Fibroblast of lung (primary cell): ENCODE measurements at places on chromosomes 4 and X. TPM values are rescaled to one million over a fixed set of nuclear protein-coding genes. Genes with fewer than 3 reads are reported as not detected.

Gene DMP1
- not detected in 2 replicates for total RNA-seq

Gene GLOD5
- not detected in 2 replicates for total RNA-seq

DNA sequence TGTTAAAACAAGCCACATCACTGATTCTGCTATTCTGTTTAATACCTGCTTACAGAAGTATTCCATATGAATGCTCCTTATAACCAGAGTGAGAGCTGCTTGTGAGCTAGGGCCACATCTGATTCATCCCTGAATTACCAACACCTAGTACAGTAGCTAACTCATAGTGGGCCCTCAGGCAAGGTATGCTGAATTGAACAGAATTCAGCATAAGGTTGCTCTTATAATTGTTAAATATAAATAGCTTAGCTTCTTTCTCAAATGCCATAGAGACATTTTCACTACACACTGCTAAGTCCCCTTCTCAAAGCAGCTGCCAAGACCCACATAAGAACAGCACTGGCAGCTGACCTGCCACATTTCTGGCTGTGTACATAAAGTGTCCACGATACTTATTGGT is 27.0 kb upstream of the MCF2 start:
- no peak overlapping the region for H3K27ac ChIP-seq
- H3K27me3 ChIP-seq, result no peaks in the 10 kb centered on the region
- H3K36me3 ChIP-seq, result no peaks in the 10 kb centered on the region
- no peak overlapping the region for H3K4me3 ChIP-seq

GRCh38 chr4:126794363-126794762 is 838.4 kb upstream of the INTU start:
- peaks cover 3% of the 10 kb centered on the region for H3K4me1 ChIP-seq
- no peak overlapping the region for H3K4me3 ChIP-seq
- H3K36me3 ChIP-seq, result no peaks in the 10 kb centered on the region
- no peaks in the 10 kb centered on the region for H3K27me3 ChIP-seq
- H3K27ac ChIP-seq, result no peak overlapping the region

Gene SSX2B
- total RNA-seq, result not detected in 2 replicates

DNA sequence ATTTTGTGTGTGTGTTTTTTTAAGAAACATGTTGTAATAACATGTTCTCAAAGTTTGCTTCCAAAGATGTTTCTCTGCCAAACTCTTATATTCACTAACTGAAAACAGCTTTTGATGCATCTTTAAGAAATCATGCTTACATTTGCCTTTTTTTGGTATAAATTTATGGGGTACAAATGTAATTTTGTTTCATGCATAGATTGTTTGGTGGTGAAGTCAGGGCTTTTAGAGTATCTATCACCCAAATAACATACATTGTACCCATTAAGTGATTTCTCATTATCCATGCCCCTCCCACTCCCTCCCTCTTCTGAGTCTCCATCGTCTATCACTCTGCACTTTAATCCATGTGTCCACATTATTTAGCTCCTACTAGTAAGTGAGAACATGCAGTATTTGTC is 30.8 kb downstream of the SPINK2 start:
- H3K36me3 ChIP-seq, result no peaks in the 10 kb centered on the region
- no peaks in the 10 kb centered on the region for H3K4me1 ChIP-seq
- no peak for DNase-seq
- H3K27me3 ChIP-seq, result no peaks in the 10 kb centered on the region
- no peak overlapping the region for H3K4me3 ChIP-seq
- H3K27ac ChIP-seq, result no peak overlapping the region

- no peak overlapping the region for H3K4me3 ChIP-seq
- no peak overlapping the region for H3K27ac ChIP-seq
- no peak for DNase-seq
- H3K27me3 ChIP-seq, result no peaks in the 10 kb centered on the region
These were observed 292.7 kb downstream of the FBXW7 start for GRCh38 chr4:152243206-152243605.

GRCh38 chr4:109473824-109474223 is 40.2 kb downstream of the SEC24B start:
- DNase-seq, result no peak
- no peaks in the 10 kb centered on the region for H3K27me3 ChIP-seq
- no peak overlapping the region for H3K4me3 ChIP-seq
- H3K36me3 ChIP-seq, result no peaks in the 10 kb centered on the region
- H3K27ac ChIP-seq, result no peak overlapping the region

Gene GIMD1
- total RNA-seq, result not detected in 2 replicates

Gene MSX1
- 1.3 and 2.1 TPM in 2 replicates for total RNA-seq
